ENCODE measurements at places on chromosomes 16 and 17.

DNA sequence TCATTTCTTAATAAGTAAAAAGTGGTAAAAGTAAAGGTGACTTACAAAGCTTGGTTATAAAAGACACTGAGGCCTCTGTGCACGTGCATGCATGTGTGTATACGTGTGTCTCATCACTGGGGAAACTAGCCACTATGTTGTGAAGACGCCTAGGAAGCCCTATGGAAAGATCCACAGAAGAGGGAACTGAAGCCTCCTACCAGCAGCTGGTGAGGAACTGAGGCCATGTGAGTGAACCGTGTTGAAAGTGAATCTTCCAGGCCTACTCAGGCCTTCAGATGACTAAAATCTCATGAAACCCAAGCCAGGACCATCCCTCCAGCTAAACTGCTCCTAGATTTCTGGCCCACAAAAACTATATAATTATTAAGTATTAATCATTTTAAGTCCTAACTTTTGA lies 23.7 kb downstream of the PHLPP2 start:
- DNase-seq: no peak

GRCh38 chr17:41486809-41487530 lies 2.7 kb downstream of the KRT36 start:
- no peak for DNase-seq

DNA sequence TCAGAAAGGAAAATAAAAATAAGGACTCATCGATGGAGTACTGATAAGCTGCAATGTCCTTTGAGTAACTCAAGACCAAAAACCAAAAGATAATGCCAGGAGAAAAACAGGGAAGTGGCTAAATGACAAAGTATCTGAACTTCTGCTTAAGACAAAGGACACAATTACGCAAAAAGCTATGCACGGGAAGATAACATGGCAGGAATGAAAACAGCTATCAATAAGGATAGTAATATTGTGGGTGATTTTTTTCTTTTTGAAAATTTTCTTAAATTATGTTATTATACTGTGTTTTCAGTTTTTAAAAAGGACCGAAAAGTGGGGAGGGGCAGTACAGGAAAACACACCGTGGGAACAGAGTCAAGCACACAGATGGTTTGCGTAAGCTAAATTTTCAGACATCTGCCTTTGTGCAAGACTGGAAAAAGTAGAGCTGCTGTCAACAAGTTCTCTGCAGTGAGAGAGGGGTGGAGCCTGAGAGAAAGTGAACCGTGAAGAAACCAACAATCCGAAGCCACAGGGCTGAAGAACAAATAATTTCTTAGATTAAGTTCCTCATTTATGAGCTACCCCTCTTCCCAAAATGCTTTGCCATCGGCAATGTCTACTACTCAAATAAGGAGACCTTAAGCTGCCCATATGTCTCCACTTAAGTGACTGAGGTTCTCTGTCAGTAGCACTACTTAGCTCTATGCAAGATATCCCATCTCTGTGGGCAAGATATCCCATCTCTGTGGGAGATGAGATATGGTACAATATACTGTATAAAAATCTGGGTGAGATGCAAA lies 99.9 kb upstream of the CORO6 start:
- DNase-seq: no peak

DNA sequence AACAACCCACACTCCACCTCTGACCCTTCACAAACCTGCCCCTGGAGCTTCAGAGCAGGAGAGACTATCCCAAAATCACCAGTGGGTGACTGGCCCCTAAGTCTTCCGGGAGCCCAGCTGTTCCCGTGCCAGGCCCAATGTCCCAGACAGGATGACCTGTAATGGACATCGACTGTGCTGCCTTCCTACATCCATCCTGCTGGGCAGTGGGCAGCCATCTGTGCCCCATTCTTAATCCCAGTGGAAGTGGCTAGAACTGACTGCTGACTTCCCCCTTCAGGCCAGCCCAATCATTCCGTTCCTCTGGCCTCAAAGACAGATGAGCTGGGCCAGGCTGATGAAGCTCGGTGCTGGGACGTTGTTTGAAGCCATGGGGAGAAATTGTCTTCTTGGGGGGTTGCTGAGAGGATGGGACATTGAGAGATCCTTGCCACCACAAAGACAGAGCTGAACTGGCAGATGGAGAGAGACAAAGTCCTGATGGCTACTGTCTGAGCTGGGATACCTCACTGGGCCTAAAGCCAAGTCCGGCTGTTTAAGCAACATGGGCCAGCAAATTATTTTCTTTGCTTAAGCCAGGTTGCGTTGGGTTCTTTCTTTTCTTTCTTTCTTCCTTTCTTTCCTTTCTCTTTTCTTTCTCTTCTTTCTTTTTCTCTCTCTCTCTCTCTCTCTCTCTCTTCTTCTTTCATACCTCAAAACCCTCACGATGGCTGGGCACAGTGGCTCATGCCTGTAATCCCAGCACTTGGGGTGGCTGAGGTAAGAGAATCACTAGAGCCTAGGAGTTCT lies 17.9 kb upstream of the ALOX15B start:
- DNase-seq: no peak

GRCh38 chr17:33924104-33924503 lies 331.0 kb upstream of the CCL2 start:
- no peak for DNase-seq

DNA sequence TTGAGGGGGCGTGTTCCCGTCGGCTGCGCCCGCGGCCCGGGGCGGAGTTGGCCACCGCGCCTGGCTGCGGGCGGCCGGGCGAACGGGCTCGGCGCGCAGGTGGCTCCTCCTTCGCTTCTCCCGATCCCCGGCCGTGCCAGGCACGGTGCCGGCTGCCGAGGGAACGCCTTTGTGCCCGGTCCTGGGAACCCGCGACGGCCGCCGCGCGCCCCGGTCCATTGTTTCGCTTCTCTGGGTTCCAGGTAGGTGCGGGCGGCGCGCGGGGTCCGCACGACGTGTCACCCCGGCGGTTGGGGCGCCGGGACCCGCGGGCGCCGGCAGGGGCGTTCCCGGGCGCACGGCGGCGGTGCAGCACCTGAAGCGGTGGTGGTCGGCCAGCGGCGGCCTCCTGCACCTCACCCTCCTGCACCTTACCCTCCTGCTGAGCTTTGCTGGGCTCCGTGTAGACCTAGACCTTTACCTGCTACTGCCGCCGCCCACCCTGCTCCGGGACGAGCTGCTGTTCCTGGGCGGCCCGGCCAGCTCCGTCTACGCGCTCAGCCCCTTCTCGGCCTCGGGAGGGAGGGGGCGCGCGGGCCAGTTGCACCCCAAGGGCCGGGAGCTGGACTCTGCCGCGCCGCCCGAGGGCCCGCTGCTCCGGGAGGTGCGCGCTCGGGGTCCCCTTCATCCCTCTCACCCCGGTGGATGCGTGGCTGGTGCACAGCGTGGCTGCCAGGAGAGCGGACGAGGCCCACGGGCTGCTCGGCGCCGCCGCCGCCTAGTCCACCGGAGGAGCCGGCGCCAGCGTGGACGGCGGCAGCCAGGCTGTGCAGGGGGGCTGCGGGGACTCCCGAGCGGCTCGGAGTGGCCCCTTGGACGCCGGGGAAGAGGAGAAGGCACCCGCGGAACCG lies 99.9 kb downstream of the EFCAB13 start:
- no peak for DNase-seq

All from activated CD4-positive, alpha-beta T cell treated with anti-CD3 and anti-CD28 coated beads, Interleukin-2, amount 50 U/mL, for 24 hours (primary cell).